Right ventricle myocardium superior (tissue), 1 donor: ENCODE measurements at places on chromosomes 7 and 10.

- DNase-seq = no peak
These were observed 14.3 kb downstream of the CPED1 start for GRCh38 chr7:121002757-121003200.

DNA sequence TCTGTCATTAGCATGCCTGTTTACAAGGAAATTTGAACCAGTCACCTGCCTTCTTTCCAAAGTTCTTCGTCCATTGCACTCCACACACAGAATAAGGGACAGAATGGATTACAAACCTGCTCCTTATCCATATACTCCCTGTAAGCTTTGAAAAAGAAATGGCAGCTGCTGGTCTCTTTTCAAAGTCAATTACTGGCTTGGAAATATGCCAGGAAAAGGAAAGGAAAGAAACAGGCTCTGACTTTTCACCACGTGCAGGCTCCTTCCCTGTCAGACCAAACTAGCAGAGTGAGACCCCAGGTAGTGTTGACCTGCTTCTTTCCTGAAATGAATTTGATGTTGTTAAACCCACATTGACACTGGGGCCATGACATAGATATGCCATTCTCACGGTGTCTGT lies 84.5 kb downstream of the LHFPL3 start:
- DNase-seq = no peak

DNA sequence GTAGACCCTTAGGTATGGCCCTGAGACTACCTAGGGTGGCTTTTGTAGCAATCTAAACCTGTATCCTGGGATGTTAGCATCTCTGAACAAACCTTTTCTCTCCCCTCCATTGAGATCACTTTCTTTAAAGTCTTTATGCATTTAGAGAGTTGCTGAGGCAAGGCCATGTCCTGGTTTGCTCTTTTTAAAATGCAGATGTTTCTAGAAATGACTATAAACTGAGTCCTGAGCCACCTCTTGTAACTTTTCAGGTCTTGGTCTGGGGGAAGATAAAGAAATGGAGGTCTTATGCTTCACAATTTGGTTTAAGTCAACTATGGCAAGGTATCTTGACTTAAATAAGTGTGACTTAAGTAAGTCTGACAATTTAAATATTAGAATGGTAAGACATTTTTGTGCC lies 78.0 kb downstream of the AUTS2 start:
- DNase-seq = no peak

DNA sequence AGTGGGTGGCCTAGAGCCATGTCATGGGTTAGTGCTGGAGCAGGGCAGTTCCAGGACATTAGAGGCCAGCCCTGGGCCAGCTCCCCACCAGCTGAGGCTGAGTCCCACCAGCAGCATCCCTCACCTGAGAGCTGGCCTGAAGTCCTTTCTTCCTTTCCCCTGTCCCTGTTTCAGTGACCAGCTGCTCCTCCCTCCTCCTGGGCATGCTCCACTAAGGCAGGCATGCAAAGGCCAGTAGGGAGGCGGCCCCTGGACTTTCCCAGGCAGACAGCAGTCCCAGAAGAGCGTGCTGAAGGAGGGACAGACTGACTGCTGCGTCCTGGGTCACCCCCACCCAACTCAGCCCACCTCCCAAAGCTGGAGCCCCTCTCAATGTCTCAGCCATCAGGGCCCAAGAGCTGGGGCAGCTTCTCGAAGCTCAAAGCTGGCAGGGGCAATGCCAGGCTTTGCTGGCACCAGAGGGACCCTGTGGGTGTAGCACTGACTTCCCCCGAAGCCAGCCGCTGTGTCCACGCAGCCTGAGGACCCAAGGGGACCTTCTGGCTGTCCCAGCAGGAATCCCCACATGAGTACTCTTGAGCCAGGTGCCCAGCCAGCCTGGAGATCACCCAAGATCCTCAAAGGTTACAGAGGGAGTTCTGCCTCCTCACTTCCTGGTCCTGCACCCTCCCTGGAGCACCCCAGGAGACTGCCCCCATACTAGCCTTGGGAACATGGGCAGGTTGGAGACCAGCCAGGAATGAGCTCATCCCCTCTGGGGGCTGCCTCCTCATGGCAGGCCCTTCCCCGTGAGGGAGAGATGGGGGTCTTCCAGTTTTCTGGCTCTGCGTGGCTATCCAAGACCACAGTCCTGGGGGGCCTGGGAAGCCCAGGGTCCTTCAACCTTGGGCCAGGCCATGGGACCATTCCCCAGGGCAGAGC lies 35.2 kb upstream of the RET start:
- DNase-seq = no peak

- no peak for DNase-seq
These were observed 8.9 kb downstream of the MYO1G start for GRCh38 chr7:44969701-44970522.

DNA sequence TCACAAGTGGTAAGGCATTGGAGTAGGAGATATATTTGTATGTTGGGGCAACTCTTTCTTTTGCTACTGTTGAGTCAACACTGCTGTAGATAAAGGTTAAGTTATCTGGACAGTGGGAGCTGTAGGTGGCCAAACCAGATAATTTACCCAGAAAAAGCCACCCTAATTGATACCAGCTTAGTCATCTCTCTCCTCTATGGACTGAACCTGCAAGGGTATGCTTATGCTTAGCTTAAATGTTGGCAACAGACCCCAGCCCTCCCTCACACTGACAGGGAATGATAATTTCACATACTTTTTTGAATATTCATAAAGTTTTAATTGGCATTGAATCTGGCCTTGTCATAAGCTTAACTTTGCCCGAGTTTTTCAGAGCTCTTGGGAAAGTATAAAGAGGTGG lies 66.3 kb downstream of the CREB5 start:
- no peak for DNase-seq

DNA sequence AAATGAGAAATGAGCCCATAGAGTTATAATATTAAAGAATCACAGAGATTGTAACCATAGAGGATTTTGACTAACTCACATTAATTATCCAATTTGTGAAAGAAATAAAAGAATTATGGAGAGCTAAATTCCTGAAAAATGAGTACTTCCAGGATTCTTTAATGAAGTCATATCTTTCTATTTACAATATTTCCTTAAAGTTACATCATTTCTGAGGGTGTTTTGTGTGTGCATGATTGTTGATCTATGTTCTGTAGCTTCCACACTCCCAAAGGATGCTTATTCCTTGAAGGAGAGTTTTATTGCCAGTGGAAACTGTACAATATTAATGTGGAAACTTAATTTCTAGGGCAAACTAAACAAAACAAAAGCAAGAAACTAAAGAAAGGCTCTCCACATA lies 299.6 kb downstream of the MDFIC start:
- no peak for DNase-seq

DNA sequence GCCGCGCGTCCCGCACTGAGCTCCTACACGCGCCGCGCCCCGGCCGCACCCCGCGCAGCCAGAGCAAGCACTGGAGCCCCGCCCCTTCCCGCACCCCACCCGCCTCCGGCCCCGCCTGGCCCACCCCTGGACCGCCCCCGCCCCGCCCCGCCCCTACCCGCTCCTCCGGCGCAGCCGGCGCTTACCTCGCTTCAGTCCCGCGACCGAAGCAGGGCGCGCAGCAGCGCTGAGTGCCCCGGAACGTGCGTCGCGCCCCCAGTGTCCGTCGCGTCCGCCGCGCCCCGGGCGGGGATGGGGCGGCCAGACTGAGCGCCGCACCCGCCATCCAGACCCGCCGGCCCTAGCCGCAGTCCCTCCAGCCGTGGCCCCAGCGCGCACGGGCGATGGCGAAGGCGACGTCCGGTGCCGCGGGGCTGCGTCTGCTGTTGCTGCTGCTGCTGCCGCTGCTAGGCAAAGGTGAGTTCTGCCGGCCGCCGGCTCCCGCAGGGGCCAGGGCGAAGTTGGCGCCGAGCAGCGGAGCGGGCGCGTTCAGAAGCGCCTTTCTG lies at the start of gene RET:
RET (plus strand) TSS at position 194 of the 545 bp plus-strand sequence; CDS start at position 384, 190 bp downstream.
- DNase-seq = peak; percentile 71

- no peak for DNase-seq
These were observed 236.0 kb downstream of the WDR11 start for GRCh38 chr10:121087129-121087528.

DNA sequence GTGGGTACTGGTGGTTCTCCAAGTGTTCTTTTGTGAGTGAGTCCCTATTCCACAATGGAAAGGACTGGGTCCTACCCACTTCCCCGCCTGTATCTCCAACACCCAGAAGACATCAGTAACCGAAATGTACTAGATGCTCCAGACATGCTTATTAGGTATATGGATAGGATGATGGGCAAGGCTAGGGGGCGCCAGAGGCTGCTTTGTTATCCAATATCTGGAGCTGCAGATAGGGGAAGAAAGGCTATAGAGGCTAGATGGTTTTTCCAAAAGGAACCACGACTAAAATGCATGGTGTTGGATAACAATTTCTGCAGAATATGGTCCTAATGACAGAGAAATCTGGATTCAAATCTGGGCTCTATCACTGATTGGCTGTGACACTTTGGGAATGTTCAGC lies 56.2 kb upstream of the TM9SF3 start:
- DNase-seq = peak; percentile 88

GRCh38 chr7:91655656-91656055 lies 224.8 kb downstream of the MTERF1 start:
- DNase-seq = no peak

DNA sequence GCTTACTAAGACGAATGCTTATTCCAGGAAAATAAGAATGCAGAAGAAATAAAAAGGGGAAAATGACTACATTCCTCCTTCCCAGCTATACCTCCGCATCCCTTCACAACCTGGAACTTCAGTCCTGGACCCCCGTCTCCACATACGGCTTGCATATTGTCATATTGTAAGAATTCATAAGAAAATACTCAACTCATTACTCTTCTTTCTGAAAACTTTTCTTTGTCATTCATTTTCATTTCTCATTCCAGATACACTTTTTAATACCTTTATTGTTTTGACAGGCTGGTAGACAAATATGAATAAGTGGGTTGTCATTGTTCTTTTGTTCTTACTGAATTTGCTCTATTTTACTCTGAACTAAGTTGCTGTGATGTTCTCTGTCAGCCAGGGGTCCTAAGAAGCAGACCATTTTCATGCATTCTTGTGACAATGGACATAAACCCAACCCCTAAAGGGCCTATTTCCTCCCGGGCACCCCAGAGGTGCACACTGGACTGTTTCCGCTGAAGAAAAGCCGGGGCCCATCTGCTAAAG lies 23.3 kb upstream of the SFTPA2 start:
- no peak for DNase-seq

GRCh38 chr10:100969187-100970075 lies at the start of gene SEMA4G:
TSS of gene SEMA4G (plus strand) at chr10:100969504. CDS start at chr10:100972913, 3,409 bp downstream.
- DNase-seq = peak; percentile 69

- DNase-seq = no peak
These were observed 466.5 kb downstream of the PLXNA4 start for GRCh38 chr7:132109769-132110168.

DNA sequence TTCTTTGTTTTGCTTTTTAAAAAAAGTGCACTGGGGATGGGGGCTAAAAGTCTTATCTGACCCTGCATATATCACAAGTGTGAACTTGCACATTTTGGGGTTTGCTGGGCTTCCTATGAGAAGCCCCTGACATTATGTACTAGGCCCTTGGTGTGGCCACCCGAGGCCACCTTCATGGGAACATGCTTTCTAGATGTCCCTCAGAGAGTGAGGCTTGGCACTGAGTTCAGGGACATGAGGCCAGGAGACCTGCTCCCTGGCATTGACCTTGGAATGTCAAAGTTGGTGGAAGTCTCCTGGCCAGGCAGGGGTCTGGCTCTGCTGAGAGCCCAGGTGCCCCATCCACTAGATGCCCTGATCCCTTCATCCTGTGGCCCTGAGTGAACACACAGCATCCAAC lies 536.2 kb downstream of the TCERG1L start:
- no peak for DNase-seq

GRCh38 chr7:96720843-96721242 lies 11.2 kb upstream of the SEM1 start:
- no peak for DNase-seq

GRCh38 chr7:86931439-86931838 lies 128.0 kb downstream of the ELAPOR2 start:
- no peak for DNase-seq

GRCh38 chr10:71909399-71910083 lies 54.7 kb upstream of the CHST3 start:
- DNase-seq = no peak

DNA sequence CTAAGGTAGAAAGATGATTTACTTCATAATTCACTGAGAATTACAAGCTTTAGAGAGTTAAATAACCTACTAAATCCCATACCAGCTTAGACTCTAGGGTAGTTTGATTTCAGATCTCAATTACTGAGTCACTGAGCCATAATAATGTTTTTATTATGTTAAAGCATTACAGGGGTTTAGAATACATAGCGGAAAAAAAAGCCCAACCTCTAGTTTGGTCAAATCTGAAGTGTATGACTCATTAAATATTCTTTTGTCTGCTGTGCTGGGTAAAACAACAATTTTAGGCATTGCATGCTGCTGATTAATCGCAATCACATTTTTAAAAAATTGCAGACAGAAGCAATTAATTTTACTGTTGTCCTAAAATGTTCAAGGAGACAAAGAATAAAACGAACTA lies 48.5 kb downstream of the MALRD1 start:
- no peak for DNase-seq

- no peak for DNase-seq
These were observed 125.8 kb downstream of the ELMO1 start for GRCh38 chr7:37322831-37323230.

- no peak for DNase-seq
These were observed 133.5 kb upstream of the PRSS58 start for GRCh38 chr7:142391191-142391992.

GRCh38 chr7:3265388-3265787 lies 35.7 kb upstream of the SDK1 start:
- DNase-seq = no peak

GRCh38 chr7:4279216-4279615 lies 402.9 kb upstream of the FOXK1 start:
- no peak for DNase-seq

- no peak for DNase-seq
These were observed 155.1 kb downstream of the LYZL1 start for GRCh38 chr10:29443745-29444523.

DNA sequence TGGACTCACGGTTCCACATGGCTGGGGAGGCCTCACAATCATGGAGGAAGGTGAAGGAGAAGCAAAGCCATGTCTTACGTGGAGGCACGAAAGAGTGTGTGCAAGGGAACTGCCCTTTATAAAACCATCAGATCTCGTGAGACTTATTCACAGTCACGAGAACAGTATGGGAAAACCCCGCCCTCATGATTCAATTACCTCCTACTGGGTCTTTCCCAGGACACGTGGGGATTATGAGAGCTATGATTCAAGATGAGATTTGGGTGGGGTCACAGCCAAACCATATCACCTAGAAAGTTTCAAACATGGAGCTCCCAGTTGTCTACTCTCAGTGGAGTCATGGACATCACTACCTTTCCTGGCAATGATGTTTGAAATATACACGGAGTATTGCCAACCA lies 49.6 kb downstream of the CYCS start:
- no peak for DNase-seq

- no peak for DNase-seq
These were observed 10.1 kb downstream of the NFKB2 start for GRCh38 chr10:102405632-102406031.

DNA sequence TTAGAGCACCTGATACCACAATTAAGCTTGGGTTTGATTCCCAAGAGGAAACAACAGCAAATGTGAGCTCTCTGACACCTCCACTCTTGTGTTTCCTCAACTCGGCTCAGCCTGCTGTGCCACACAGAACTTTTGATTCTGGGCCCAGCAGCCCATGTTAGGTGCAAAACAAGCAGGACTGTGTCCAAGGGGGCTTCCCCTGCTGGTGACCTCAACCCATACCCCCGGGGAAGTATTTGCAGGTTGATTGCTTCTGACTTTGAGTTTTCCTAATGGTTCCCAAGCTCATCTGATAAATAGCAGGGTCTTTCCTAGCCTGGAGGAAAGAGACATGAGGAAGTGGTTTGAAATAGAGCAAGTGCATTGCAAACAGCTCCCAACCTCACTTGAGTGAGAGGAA lies 43.5 kb upstream of the ADAM12 start:
- DNase-seq = no peak

- no peak for DNase-seq
These were observed 187.3 kb upstream of the IMMP2L start for GRCh38 chr7:111749625-111750024.
